ENCODE measurements at places on chromosomes 6 and 20.

GRCh38 chr6:74137911-74138310 is 441.9 kb downstream of the CD109 start:
- no peak for DNase-seq

GRCh38 chr20:35049776-35050352 is 42.7 kb downstream of the TRPC4AP start:
- no peak for DNase-seq

DNA sequence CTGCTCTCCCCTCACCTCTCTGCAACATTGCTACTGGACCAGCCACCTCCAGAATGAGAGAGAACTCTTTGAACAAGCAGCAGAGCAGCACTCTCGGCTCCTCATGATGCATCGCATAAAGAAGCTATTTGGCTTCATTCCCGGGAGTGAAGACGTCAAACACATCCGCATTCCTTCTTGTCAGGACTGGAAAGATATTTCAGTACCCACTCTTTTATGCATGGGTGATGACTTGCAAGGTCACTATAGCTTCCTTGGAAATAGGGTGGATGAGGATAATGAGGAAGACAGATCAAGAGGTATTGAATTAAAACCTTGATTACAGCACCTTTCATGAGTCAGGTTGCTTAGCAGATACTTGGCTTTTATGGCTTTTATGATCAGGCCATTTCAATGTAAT is 4.3 kb downstream of the CALHM4 start:
- DNase-seq = no peak

- no peak for DNase-seq
Measured at GRCh38 chr6:28824793-28825731, 98.7 kb downstream of the TRIM27 start.

DNA sequence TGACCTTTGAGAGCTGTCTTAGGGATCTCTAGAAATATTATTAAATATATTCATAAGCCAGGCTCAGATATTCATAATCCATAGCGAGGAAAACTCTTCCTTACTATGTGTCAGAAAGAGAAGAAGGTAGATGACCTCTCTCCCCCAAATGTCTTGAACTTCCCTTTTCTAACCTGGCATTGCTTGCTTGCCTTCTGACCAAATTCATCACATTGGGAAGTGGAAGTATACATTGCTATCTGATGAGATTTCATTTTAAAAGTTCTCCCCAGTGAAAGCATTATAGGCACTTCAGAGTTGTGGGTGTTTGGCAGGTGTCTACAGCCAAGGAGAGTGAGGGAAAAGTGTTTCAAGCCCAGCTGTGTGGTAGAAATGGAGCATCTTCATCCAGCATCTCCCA is 197.3 kb downstream of the ZFAND3 start:
- DNase-seq = no peak

GRCh38 chr6:20319520-20320357 is 81.9 kb upstream of the E2F3 start:
- DNase-seq = peak; percentile 43

DNA sequence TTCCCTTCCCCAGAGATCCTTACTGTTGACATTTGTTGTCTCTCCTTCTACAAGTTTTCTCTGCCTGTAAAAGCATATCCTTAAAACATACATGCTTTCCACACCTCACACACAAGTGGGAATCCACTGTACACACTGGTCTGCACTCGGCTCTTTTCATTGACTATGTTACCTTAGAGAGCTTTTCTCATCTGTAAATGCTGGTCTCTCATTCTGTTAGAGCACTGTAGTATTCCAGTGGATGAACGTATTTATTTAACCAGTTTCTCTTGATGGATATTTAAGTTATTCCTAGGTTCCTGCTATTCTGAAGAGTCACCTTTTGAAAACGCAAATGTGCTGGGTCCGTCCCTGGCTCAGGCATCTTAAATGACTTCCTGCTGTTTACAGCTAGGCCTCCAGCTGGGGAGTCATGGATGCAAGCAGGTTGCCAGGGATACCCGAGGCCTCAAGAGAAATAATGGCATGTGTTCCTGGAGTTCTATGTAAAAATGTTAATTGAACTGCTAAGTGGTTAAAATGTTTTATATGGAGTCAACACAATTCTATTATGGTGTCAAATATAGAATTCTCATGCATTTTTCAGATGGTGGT is 61.1 kb upstream of the TGM3 start:
- no peak for DNase-seq

- no peak for DNase-seq
Measured at GRCh38 chr6:168372889-168373288, 53.3 kb upstream of the DACT2 start.

DNA sequence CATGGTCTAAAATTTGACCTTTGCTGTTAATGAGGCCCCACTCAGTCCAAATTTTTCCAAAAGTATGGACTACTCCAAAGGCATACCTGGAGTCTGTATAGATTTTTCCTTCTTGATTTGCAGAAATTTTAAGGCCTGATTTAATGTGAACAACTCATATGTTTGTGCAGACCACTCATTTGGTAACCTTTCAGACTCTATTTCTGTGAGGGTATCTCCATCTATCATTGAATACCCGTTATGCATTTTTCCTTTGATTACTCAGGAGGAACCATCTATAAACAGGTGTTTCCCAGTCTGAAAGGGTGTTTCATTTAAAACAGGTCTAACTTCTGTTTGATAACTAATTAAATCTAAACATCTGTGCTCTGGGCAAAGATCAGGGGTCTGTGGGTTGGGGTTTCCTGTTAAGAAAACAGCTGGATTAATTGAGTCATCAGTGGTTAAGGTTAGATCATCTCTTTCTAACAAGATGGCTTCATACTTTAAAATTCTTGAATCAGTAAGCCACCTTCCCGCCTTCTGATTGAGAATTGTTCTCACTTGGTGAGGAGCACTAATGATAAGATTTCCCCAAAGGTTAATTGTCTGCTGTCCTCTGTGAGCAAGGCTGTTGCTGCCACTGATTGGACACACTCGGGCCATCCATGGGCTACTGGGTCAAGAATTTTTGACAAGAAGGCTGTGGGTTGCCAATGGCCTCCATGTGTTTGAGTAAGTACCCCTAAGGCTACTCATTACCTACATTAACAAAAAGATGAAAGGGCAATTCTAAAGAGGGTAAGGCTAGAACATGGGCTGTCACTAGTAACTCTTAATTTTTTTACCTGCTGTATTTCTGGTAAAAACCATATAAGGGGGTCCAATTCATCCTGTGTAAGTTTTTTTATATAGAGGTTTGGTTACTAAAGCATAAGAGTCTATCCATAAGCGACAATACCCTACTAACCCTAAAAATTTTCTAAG is 24.1 kb downstream of the HLA-B start:
- DNase-seq = no peak

- no peak for DNase-seq
Measured at GRCh38 chr20:2820084-2820895, 4.1 kb downstream of the TMEM239 start.

DNA sequence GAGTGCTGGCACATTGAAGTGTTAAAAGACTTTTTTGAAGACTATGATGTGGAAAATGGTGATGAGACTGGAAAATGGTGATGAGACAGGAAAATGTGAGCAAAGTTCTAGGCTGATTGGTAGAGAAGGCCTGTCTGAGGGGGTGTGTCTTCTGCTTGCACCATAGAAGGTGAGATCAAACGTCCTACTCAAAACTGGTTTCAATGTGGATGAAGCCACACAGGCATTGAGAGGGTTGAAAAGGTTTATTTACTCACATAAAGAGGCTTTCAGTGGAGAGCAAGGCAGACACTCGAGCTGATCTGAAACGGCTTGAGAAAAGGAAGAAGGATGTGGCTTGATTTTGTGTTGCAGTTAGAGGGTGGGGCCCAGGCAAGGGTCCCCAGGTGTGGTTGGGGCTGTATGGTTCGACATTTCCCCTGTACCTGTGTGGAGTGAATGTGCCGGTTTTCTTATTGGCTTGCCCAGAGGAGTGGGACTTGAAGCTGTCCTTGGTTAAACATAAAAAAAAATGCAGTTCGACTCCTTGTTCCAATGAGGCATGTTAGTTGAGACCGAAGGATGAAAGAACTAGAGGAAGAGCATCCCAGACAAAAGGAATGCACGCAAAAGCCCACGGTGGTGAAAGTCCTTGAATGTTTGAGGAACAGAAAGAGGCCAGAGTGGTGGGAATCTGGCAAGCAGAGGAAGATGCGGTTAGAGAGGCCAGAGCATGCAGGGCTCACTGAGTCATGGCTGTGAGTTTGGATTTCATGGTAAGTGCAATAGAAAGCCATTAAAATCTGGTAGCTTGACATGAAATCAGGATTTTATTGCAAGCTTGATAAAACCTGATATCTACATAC is 172.3 kb downstream of the EPM2A start:
- no peak for DNase-seq

DNA sequence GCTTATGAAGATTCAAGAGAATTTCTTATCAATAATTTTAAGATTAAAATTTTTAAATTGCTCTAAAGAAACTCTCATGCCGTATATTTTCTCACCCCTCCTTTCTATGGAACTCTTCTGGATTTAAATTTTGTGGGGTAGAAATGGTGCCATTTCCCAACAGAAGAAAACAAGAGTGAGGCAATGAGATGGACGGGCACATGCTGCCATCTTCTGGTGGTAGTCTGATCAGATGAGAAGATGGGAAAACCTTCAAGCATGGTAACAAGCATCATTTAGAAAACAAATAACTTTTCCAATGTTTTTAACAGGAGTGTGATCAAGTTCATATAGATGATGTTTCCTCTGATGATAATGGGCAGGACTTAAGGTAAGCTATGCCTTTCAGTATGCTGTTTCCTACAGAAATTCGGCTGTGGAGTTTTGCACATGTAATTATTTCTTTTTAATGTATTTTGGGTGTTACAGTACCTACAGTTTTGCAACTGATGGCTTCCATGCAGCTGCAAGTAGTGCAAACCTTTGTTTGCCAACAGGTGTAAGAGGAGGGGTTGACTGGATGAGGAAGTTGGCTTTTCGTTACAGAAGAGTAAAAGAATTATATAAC is 271.4 kb downstream of the EYA4 start:
- DNase-seq = peak; percentile 10

DNA sequence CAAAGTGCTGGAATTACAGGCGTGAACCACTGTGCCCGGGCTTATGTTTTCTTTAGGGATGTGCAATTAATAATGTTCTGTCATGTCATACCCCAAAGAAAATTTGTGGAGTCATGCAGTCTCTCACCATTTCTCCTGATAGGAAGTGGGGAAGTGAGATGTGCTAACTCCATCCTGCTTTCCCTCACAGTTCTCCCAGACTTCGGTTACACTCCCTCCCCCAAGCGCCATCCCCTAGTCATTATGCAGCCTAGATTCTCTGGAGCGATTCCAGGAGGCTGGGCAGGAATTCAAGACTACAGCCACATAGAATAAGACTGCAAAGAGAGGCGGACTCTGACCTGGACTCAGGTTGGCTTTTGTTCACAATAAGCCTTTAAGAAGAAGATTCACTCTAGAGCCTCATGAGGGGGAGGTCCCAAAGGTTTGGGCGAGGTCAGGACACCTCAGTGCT is 271.4 kb downstream of the ALDH8A1 start:
- no peak for DNase-seq

DNA sequence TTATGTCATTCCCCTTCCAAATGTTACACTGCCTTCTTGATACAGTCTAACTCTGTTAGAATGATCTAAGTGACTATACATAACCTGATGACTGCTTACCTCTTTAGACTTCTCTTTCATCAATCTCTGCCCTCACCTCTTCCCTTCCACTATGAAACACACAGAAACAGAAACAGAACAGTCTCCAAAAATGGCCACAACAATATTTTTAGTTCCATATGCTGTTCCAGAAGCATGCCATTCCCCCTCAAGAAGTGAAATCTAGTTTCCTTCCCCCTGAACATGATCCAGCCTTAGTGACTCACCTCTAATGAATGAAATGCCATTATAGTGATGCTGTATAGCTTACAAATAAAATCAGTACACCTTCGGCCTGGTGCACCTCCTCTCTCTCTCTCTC is 229.3 kb upstream of the TENT5A start:
- no peak for DNase-seq

DNA sequence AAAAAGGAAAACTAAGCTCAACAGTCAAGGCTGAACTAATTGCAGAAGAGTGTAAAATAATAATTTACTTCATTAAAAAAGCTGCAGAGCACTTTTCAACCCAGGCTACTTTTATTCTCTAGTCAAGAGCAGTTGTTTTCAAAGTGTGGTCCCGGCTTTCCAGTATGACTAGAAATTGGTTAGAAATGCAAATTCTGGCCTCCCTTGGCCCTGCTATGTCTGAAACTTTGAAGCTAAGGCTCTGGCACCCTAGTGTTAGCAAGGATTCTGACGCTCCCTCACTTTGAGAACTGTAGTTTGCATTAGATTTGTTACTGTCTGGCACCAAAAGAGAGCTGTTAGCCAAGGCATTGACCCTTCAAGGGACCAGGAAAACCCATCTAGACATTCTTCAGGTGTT is 9.5 kb upstream of the NXT1 start:
- no peak for DNase-seq

DNA sequence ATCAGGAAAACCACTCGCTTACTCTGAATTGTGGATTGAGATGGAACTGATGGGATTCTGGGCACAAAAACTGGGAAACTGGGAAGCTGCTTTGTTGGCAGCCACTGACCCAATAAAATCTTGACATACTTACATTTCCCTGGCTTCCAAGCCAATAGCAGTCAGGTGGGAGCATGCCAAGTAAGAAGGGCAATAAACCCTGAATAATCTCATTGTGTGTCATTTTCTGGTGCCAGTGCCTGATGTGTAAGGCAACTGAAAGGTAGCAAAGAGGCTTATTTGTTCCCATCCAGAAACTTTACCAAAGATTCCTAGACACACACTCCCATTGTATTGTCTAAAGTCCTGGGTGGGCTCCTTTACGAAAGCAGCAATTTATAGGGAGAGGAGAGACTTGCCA is 93.2 kb downstream of the TBX18 start:
- DNase-seq = no peak

DNA sequence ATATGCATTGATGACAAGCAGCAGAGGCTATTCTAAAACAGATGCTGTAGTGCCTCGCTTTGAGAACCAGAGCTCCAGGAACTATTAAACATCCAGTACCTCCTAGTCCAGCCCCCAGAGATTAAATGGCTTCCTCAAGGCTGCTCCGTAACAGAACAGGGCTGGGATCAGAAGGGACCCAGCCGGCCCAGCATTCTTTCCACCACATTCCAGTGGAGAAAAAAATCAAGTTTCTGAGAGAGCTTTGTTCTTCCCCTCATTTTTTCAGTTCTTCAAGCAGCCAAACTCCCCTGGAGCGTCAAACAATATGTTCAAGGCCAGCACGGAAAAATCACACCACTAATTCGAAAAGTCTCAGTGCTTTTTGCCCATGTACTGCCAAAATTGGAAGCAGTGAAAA is 5.8 kb upstream of the STMND1 start:
- no peak for DNase-seq

- no peak for DNase-seq
Measured at GRCh38 chr6:39646751-39647420, 78.3 kb downstream of the KIF6 start.

GRCh38 chr20:45206725-45207124 is at the start of gene SEMG1:
Gene SEMG1 (plus strand): TSS chr20:45207033. CDS start chr20:45207054, 21 bp downstream.
- DNase-seq = no peak

GRCh38 chr20:50256577-50256976 is 65.9 kb downstream of the CEBPB start:
- DNase-seq = no peak

DNA sequence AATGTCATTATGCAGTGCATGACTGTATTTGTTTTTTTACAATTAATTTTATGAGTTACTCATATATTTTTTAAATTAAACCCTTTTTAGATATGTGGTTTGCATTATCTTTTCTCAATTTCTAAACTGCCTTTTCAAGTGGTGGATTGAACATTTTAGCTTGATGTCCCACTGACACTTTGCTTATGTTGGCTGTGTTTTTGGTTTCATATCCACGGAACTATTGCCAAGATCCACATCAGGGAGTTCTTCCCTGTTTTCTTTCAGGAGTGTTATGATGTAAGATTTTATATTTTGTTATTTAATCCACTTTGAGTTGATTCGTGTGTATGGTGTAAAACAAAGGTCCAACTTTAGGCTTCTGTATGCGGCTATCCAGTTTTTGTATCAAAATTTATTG is 1144.9 kb upstream of the EYS start:
- no peak for DNase-seq
